Amniotic stem cell (primary cell): ENCODE measurements at places on chromosomes 4 and X.
A peak's percentile ranks its signal among the peaks of the same experiment; 100 is the strongest.

GRCh38 chr4:3098346-3098745 lies 23.9 kb downstream of the HTT start:
- no peak for DNase-seq

DNA sequence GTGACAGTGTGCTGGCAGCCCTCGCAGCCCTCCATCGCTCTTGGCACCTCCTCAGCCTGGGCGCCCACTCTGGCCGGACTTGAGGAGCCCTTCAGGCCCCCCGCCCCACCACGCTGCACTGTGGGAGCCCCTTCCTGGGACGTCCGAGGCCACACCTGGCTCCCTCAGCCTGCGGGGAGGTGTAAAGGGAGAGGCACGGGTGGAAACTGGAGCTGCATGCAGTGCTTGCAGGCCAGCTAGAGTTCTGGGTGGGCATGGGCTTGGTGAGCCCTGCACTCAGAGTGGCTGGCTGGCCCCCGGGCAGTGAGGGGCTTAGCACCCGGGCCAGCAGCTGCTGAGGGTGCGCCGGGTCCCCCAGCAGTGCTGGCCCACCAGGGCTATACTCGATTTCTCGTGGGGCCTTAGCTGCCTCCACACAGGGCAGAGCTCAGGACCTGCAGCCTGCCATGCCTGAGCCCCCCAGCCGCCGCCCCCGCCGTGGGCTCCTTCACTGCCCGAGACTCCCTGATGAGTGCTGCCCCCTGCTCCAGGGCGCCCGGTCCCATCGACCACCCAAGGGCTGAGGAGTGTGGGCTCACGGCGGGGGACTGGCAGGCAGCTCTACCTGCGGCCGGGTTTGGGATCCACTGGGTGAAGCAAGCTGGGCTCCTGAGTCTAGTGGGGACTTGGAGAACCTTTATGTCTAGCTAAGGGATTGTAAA lies 1672.7 kb upstream of the PCDH7 start:
- DNase-seq, result no peak

DNA sequence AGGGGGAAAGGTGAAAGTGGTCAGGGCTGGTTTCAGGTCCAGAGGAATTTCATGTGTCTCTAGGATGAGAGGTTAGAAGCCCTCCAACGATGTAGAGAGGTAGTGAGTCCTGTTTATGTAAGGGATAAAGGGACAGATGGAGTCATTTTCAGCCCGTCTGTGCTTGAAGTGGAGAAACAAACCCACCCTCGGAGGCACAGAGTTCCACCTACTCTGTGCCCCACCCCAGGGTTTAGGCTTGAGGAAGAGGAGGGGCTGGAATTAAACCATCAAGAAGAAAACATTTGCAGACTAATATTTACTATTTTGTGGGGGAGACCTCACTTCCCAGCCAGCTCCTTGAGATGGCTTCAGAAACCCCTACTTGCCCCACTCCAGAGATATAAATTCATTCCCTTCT lies 868 bp upstream of the GNL3L start:
- DNase-seq, result no peak

- DNase-seq, result no peak
Measured at GRCh38 chrX:81586096-81586495, 384.2 kb downstream of the SH3BGRL start.

GRCh38 chr4:147809211-147809610 lies 77.3 kb downstream of the ARHGAP10 start:
- DNase-seq, result no peak

GRCh38 chr4:24434241-24434640 lies 150.1 kb downstream of the DHX15 start:
- DNase-seq, result no peak

DNA sequence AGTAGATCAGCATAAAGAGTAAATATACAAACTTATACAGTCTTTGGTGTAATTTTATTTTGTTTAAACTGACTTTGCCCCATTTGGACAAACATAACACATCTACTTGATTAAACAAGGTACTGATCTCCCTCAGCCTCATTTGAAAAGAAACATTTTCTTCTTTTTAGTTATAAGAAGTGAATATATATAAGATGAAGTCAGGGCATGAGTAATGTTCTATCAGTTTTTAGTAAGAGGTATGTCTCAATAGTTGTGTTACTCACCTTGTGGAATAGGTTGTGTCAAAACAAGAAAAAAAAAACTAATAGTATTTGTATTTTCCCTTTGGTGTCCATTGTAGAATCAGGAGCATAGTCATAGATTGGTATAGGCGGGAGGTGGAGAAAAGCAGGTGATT lies 327.4 kb downstream of the RPA4 start:
- no peak for DNase-seq

GRCh38 chr4:121236353-121237068 lies 72.4 kb upstream of the TNIP3 start:
- DNase-seq, result no peak

DNA sequence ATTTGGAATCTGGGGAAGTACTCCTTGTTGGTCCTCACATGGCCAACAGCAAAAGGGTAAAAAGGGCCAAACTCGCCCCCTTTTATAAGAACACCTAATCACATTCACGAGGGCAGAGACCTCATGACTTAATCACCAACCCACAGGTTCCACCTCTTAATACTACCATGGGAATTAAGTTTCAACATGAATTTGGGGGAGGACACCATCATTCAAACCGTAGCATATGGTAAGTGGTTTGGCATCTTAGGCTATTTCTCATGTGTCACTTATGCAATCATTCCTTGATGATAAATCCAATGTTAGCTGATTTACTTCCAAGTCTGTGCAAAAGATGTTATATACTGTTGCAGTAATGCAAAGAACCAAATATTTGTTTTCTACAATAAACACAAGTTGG lies 302.9 kb upstream of the FAM241A start:
- no peak for DNase-seq

DNA sequence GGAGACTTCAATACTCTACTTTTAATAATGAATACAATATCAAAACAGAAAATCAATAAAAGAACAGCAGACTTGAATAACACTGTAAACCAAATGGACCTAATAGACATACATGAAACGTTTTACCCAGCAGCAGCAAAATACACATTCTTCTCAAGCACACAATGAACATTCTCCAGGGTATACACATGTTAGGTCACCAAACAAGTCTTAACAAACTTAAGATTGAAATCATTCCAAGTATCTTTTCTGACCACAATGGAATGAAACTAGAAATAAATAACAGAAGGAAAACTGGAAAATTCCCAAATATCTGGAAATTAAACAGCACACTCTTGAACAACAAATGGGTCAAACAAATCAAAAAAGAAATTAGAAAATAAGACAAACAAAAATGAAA lies 145.0 kb upstream of the CT83 start:
- no peak for DNase-seq

DNA sequence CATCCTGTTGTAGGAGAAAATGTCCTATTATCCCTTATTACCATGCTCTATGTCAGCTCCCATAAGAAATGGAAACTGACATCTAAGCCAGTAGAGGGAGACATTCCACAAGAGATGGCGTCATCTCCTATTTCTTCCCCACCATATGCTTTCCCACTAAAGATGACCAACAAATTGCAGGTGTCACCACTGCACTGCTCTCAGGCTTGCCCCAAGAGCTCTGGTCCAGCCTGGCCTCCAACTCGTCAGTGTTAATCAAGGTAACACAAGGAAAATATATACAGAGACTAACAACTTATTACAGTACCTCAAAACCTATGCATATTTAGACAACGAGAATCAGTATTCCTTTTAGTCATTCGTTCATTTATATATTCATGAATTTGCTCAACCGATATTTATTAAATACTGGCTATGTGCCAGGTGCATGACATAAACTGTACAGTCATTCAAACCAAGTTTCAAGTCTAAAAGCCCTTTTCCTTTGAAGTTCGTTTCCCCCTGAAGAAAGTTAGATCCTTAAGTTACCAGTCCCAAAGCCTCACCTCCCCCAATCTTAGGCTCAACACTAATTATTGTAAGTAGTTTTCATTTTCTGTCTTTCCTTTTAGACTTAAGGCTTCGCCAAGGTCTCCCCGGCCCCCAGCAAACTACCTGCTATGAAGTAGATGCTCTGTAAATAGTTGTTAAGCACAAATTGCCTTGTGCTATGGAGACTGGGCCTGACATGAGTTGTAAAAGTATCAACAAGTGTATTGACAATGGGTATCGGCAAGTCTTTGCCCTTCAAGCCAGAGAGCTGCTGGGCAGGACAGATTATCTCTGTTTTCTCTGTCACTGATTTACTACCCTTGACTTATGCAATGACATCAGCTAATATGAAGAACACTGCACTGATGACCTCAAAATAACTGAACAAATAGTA lies 3.1 kb upstream of the FGB start:
- peak; percentile 8 for DNase-seq

DNA sequence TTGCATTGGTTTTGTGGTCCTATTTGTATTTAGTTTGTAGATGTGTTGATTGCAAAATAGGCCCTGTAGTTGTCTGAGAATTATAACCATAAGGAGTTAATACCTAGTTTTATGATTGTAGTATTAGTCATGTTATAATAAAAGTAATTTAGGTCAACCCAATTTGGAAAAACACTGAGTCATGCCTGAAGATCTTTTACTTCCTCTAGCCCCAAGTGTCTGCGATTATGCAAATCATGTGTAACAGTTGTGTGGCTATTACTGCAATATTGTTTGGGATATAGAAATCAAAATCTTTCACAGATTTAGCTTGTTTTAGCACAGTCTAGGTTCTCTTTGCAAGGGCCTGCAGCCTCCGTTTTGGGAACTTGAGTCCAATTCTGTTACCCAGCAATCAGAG lies 12.6 kb downstream of the SRD5A3 start:
- DNase-seq, result peak; percentile 37

DNA sequence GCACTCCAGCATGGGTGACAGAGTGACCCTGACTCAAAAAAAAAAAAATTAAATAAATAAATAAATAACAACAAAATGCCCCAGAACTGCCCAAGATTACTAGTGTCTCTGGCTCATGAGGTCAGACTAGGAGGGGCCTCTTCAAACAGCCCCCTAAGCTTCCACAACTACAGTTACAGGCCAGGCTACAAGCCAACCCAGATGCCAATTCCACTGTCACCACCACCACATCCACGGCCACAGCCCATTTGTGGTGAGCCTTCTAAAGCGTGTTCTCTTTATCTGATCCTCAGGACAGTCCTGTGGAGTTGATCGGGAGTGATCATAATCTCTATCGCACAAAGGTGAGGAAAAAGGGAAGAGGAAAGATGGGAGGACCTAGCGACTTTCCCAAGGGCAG lies 36.6 kb downstream of the IGFBP7 start:
- no peak for DNase-seq

DNA sequence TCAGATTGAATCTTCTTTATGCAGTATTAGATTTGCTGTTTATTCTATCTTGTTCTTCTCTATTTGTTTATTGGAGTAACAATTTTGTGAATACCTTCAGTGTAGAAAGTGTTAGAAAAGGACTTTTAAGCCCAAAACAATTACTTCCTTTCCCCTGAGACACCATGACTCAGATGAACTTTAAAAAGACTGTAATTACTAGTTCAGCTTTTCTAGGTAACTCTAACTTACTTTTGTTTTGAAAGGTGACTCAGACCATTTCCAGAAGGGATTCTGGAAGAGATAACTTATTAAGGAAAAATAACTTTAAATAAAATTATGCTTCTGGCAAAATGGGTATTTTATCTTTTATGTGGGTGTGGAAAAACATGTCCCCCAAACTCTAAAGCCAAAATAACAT lies 561.5 kb upstream of the PCDH10 start:
- DNase-seq, result peak; percentile 2

DNA sequence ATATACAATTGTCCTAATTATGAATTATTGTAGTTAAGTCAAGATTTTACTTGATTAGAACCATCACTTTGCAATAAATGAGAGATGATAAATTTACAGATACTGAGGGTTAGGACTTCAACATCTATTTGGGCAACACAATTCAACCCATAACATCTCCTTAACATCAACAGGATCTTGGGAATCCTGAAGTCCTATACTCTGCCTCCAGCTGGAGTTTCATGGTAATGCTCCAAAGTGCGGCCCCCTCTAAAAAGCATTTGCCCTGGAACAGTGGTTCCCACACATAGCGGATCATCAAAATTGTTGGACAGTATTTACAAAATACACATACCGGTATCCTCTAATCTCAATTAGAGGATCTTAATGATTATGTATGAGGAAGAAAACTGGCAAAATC lies 618.6 kb downstream of the CENPC start:
- no peak for DNase-seq
